Fibroblast of lung (primary cell): ENCODE measurements at places on chromosomes 1 and 21. TPM values are rescaled to one million over a fixed set of nuclear protein-coding genes. Genes with fewer than 3 reads are reported as not detected.

The CRP gene
- total RNA-seq: not detected in 2 replicates

The RPL5 gene
- total RNA-seq: 1,198 and 2,039 TPM in 2 replicates

The TMPRSS15 gene
- total RNA-seq: not detected in 2 replicates

The MPL gene
- not detected in 2 replicates for total RNA-seq

The CFH gene
- total RNA-seq: 146 and 237 TPM in 2 replicates

The KRTAP10-4 gene
- total RNA-seq: not detected in 2 replicates

The TMEM82 gene
- not detected in 2 replicates for total RNA-seq

DNA sequence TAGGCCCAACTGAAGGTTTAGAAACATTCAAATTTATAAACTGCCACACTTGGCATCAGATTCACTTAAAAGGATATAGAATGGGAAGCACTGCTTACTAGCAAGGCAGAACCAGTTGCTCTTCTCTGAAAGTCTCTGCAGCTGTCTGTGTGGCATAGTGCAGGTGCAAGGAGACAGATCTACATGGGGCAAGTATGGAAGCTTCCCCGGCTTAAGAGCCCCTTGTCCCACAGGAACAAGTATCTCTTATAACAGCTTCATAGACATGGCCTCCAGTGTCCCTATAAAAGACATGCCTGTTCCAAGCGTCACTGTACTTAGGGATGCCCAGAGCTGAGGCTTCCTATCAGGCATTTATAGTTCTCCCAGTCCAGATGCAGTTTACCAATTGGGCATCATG, 26.5 kb downstream of the ZBTB8B start:
- H3K27ac ChIP-seq: no peak overlapping the region
- no peaks in the 10 kb centered on the region for H3K4me1 ChIP-seq
- no peaks in the 10 kb centered on the region for H3K27me3 ChIP-seq
- no peaks in the 10 kb centered on the region for H3K36me3 ChIP-seq
- no peak for DNase-seq

DNA sequence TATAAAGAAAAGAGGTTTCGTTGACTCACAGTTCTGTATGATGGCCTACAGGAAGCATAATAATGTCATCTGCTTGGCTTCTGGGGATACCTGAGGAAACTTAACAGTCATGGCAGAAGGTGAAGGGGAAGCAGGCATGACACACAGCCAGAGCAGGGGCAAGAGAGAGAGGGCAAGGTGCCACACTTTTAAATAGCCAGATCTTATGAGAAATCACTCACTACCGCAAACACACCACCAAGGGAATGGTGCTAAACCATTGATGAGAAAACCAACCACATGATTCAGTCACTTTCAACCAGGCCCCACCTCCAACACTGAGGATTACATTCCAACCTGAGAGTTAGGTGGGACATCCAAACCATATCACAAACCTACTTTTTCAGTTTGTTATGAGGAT, 245.9 kb upstream of the SGIP1 start:
- no peaks in the 10 kb centered on the region for H3K36me3 ChIP-seq
- H3K27ac ChIP-seq: no peak overlapping the region
- DNase-seq: no peak
- H3K27me3 ChIP-seq: no peaks in the 10 kb centered on the region
- no peaks in the 10 kb centered on the region for H3K4me1 ChIP-seq

DNA sequence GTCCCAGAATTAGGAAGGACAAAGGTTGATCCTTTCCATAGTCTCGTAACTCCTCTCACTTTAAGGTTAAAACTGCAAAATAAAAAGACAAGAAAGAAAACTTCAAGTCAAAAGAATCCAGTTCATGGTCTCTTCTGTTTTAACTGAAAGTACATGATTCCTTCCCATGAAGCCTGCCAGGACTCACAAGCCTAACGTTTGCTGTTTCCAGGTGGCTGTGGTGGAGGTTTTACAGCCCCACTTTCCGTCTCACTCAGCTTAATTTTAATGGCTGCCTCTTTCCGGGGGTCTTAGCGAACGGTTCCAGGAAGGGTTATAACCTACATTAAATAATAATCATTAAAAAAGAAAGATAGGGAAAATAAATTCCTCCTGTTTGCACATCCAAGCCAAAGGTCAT, 136.8 kb upstream of the SPAG17 start:
- H3K27ac ChIP-seq: no peak overlapping the region
- H3K4me3 ChIP-seq: no peak overlapping the region
- H3K27me3 ChIP-seq: no peaks in the 10 kb centered on the region
- no peaks in the 10 kb centered on the region for H3K36me3 ChIP-seq

GRCh38 chr1:189616893-189617292, 860.8 kb downstream of the BRINP3 start:
- H3K4me1 ChIP-seq: no peaks in the 10 kb centered on the region
- H3K27ac ChIP-seq: no peak overlapping the region
- H3K27me3 ChIP-seq: no peaks in the 10 kb centered on the region

DNA sequence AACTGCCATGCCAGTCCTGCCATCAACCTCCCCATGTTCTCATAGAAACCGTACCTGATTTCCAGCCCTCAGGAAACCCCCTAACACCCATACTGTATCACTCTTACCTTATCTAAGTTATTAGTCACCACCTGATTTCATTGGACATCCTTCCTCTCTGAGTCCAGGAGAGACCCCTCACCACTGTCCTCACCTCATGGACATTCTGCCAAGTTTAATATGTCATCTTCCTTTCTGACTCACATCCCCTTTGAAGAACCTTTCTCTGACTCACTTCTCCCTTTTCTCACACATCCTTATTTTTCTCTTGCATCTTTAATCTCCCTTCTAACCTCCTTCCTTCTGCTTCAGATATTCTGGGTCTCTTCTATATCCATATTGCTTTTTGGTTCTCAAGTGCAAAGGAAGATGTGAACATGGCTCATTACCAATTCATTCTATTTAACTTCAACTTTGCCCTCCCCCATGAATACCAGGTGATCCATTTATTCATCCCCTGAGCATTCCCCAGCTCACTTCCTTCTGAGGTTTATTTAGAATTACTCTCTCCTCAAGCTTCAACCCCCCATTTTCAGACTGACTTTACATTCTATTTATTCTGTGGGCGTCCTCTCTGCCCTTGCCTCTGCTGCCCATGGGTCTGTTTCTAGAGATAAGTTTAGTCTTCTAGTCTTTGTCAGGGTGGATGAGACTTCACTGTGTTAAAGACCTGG, 206.8 kb upstream of the ESRRG start:
- H3K27me3 ChIP-seq: no peaks in the 10 kb centered on the region
- no peak overlapping the region for H3K4me3 ChIP-seq
- no peaks in the 10 kb centered on the region for H3K36me3 ChIP-seq
- DNase-seq: peak; percentile 87
- H3K27ac ChIP-seq: no peak overlapping the region

DNA sequence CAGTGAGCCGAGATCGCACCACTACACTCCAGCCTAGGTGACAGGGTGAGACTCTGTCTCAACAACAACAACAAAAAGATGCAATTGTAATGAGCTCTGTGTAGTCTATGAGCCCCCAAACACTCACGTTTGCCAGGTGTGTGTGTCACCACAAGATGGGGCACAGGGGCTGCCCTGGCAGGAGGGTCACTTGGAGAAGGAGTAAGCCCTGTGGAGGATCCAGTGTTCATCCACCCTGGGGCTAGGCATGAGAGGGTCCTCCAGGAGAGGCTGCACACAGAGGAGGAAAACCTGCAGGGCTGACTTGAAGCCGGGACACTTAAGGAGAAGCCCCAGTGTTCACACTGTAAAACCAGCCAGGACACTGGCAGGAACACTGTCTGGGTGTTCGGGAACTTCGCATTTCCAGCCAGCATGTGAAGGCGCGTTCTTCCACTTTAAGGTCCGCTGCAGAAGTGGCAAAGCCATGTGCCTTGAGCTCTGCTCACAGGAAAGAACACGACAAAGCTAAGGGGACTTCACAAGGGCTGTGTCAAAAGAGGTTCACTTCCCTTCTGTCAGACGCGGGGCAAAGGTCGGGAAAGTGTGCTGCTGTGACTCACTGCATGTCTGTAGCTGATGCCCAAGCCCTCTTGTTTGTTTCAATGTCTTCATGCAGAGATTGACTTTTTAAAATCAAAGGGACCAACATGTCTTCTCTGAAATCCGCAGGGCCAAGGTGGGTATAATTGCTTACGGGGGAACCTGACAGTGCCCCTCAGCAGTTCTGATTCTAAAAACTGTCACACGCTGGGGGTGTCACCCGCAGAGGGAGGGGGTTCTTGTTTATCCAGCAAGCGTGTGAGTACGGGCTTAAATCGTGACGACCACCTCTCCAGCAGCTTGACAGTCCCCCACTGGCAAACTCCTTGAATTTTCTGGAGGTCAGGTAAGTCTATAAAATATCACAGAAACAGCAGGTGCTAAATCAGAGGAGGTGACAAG, 102.8 kb downstream of the RIPK4 start:
- peak; percentile 14 for DNase-seq
- peaks cover 5% of the 10 kb centered on the region for H3K4me1 ChIP-seq
- no peaks in the 10 kb centered on the region for H3K36me3 ChIP-seq
- H3K27me3 ChIP-seq: no peaks in the 10 kb centered on the region

DNA sequence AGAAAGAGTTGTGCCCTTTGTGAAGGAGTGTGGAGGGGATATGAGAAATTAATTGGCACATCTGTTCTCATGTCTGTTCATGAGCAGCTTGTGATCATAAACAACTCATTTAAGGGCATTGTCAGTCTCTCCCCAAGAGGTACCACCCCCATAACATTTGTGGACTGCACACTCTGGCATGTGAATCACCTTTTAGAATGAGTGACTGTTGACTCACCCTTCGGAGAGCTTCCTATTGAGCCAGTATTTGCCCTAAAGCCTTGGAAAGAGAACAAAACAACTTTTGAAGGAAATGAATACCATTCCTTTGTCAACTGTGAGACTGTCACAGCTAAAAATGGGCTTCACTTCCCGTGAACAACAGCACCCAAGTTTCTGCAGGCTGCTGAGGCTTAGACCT, 27.5 kb upstream of the MYSM1 start:
- H3K4me3 ChIP-seq: no peak overlapping the region
- H3K4me1 ChIP-seq: peaks cover 5% of the 10 kb centered on the region
- no peaks in the 10 kb centered on the region for H3K27me3 ChIP-seq
- H3K36me3 ChIP-seq: no peaks in the 10 kb centered on the region
- no peak overlapping the region for H3K27ac ChIP-seq

GRCh38 chr1:183646776-183647175, 6.3 kb downstream of the APOBEC4 start:
- H3K27ac ChIP-seq: no peak overlapping the region
- H3K27me3 ChIP-seq: no peaks in the 10 kb centered on the region
- no peak for DNase-seq
- H3K4me1 ChIP-seq: no peaks in the 10 kb centered on the region
- no peak overlapping the region for H3K4me3 ChIP-seq

- no peak overlapping the region for H3K27ac ChIP-seq
- no peak for DNase-seq
- H3K4me1 ChIP-seq: no peaks in the 10 kb centered on the region
- no peaks in the 10 kb centered on the region for H3K36me3 ChIP-seq
- no peak overlapping the region for H3K4me3 ChIP-seq
These were observed 2.8 kb downstream of the MASP2 start for GRCh38 chr1:11044086-11044848.

GRCh38 chr1:97186381-97186780, 464.8 kb downstream of the PTBP2 start:
- H3K4me1 ChIP-seq: no peaks in the 10 kb centered on the region
- DNase-seq: no peak
- no peak overlapping the region for H3K27ac ChIP-seq
- H3K4me3 ChIP-seq: no peak overlapping the region

GRCh38 chr1:151005729-151006319, 878 bp downstream of the MINDY1 start:
- peaks cover 3% of the 10 kb centered on the region for H3K36me3 ChIP-seq
- H3K27me3 ChIP-seq: no peaks in the 10 kb centered on the region
- peaks cover 14% of the 10 kb centered on the region for H3K4me1 ChIP-seq
- no peak for DNase-seq
- H3K4me3 ChIP-seq: peak overlapping the region; percentile 84

DNA sequence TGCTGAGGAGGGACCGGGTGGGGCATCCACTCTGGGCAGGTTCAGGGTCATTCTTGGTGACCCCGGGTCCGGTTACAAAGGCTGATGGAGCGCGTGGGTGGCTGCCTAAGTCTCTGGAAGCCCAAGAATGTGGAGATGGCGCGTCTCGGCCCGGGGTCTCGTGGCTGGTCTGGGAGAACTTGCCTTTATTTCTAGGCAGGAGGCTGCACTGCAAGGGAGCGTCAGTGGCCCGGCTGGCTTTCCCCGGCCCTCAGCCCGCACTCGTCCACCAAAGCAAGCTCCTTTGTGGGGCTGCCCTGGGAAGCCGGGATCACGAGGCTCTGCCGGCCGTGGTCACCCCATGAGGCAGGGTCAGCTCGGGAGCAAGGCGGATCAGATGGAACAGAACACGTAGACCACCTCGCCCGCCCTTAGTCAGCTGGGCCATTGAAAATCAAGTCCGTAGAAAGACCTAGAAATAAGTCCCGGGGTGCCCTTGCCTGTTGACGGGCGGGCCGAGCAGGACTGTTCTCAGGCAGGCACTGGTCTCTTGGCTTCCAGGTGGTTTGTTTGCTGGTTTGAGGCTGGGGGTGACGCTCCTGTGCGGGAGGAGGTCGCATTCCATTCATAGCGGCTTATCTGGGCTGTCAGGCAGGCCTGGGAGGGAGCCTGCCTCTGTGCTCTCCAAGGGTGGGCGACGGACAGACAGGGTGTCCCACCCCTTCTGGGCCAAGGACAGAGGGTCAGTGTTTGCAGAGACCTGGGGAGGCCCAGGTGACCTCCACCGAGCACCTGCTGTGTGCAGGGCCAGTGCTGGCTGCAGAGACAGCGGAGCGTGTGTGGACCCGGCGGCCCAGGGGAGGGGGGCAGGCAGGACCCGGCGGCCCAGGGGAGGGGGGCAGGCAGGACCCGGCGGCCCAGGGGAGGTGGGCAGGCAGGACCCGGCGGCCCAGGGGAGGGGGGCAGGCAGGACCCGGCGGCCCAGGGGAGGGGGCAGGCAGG, 25.8 kb downstream of the COL18A1 start:
- H3K4me1 ChIP-seq: peaks cover 17% of the 10 kb centered on the region
- H3K36me3 ChIP-seq: peaks cover 1% of the 10 kb centered on the region
- H3K27ac ChIP-seq: no peak overlapping the region
- DNase-seq: peak; percentile 83
- H3K4me3 ChIP-seq: no peak overlapping the region

DNA sequence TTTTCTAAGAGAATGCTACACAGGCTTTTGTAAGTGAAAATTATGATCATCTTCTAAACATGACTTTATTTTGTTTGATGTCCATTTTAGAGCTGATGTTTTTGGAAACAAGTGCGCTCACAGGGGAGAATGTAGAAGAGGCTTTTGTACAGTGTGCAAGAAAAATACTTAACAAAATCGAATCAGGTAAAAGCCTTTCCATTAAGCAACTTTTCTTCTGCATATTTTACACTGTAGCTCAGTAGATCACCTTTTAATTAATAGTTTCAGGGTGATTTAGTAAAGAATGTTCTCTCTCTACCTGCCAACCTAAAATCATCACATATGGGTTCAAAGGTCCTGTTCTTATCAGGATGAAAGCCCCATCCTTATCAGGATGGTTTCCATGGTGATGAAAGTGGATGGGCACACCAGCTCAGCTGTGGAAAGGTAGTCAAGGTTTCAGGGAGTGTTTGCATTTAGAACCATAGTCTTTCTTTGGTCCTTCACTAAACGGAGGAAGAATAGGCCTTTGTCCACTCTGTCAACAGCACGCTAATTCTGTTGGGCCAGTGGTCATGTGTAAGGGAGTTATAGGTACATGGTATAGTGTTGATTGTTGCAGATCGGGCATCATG, 28.1 kb downstream of the RAB4A start:
- peaks cover 5% of the 10 kb centered on the region for H3K36me3 ChIP-seq
- no peak overlapping the region for H3K4me3 ChIP-seq
- H3K4me1 ChIP-seq: peaks cover 3% of the 10 kb centered on the region
- DNase-seq: no peak
- H3K27me3 ChIP-seq: no peaks in the 10 kb centered on the region
- H3K27ac ChIP-seq: no peak overlapping the region

GRCh38 chr1:237717106-237717505, 173.6 kb downstream of the ZP4 start:
- no peaks in the 10 kb centered on the region for H3K27me3 ChIP-seq
- no peak overlapping the region for H3K27ac ChIP-seq
- no peak overlapping the region for H3K4me3 ChIP-seq
- H3K4me1 ChIP-seq: no peaks in the 10 kb centered on the region
- no peaks in the 10 kb centered on the region for H3K36me3 ChIP-seq
